Natural killer cell (primary cell): ENCODE measurements at places on chromosomes 2 and 18. TPM values are rescaled to one million over a fixed set of nuclear protein-coding genes. Genes with fewer than 3 reads are reported as not detected.

- DNase-seq: no peak
Measured at GRCh38 chr18:42583283-42583731, 532.2 kb downstream of the RIT2 start.

Gene CHRNG
- total RNA-seq: not detected

- DNase-seq: no peak
Measured at GRCh38 chr2:170073288-170073687, 104.7 kb upstream of the MYO3B start.

Gene MYO5B
- total RNA-seq: not detected

GRCh38 chr2:165572151-165572550 is 102.7 kb downstream of the CSRNP3 start:
- no peak for DNase-seq

Gene LMAN2L
- 5.9 TPM for total RNA-seq

DNA sequence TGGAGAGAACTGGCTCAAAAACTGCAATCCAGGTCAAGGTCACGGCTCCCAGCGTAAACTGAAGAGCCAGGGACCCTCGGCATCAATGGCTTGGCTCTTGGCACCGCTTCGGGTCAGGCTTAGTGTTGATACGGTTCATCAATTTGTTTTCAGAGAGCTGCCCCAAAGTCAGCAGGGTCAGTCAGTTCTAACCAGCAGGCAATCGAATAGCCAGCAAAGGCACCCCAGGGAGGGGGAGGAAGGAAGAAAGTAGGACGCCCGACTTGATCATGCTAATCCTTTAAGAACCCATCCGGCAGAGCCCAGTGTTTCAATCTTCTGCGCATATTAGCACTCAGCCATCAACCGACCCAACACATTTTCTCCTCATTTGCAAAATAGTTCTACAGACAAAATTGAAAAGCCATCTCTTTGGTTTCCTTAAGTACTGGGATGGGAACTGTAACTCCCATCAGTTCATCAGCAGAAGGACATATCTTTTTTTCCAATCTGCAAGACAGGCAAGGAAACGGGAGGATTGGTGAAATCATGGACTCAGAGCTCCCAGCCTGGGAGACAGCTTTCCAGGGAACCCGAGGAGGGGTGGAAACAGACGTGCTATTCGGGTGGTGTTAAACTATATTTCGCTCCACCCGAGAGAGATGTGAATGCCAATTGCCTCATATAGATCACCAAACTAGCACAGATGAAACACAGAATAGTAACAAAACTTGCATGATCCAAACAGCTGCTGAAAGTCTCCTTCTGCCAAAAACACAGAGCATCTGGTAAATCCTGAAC is 40.7 kb upstream of the CABLES1 start:
- no peak for DNase-seq

GRCh38 chr2:168718622-168719021 is 83.8 kb upstream of the NOSTRIN start:
- no peak for DNase-seq

- DNase-seq: no peak
Measured at GRCh38 chr2:77713412-77713811, 191.2 kb upstream of the LRRTM4 start.

GRCh38 chr2:196801674-196802261 is 2.3 kb upstream of the GTF3C3 start:
- DNase-seq: no peak

Gene CRACDL
- total RNA-seq: 0.09 TPM

- DNase-seq: no peak
Measured at GRCh38 chr2:118841828-118842461, 5.5 kb downstream of the EN1 start.

GRCh38 chr18:21830532-21830931 is 89.9 kb downstream of the MIB1 start:
- DNase-seq: no peak

DNA sequence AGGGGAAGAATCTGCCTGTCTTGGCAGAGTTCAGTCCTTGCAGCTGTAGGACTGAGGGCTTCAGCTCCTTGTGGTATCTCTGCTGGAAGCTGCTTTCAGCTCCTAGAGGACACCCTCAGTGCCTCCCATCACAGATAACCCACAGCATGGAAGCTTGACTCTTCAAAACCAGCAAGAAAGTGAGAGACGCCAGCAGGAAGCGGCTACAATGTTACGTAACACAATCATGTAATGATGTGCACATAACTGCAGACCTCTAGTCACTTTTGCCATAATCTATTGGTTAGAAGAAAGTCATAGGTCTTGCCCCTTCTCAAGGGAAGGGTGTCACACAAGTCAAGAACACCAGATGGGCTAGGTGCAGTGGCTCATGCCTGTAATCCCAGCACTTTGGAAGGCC is 69.1 kb upstream of the AFF3 start:
- DNase-seq: no peak

Gene SCTR
- not detected for total RNA-seq

- DNase-seq: no peak
Measured at GRCh38 chr2:47708801-47709499, 74.0 kb upstream of the MSH6 start.

DNA sequence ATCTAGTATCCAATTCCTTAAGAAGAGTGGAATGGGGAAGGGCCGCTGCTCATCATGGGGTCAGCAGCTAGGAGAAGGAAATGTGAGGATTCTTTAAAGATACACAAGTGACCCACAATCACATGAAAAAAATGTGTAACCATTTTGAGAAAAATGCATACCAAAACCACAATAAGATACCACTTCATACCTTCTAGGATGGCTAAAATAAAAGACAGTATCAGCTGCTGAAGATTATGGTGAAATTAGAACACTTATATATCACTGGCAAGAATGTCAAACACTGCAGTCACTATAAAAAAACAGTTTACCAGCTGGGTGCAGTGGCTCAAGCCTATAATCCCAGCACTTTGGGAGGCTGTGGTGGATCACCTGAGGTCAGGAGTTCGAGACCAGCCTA is 67.9 kb downstream of the C2orf74 start:
- no peak for DNase-seq

- DNase-seq: no peak
Measured at GRCh38 chr2:149799013-149799705, 211.6 kb upstream of the MMADHC start.

GRCh38 chr2:191538334-191538903 is 139.5 kb upstream of the NABP1 start:
- no peak for DNase-seq

Gene CAPN14
- total RNA-seq: not detected

Gene PRKAG3
- total RNA-seq: not detected

- no peak for DNase-seq
Measured at GRCh38 chr2:38109732-38110181, 33.8 kb upstream of the CYP1B1 start.

Gene SLC4A5
- total RNA-seq: 8.4 TPM

DNA sequence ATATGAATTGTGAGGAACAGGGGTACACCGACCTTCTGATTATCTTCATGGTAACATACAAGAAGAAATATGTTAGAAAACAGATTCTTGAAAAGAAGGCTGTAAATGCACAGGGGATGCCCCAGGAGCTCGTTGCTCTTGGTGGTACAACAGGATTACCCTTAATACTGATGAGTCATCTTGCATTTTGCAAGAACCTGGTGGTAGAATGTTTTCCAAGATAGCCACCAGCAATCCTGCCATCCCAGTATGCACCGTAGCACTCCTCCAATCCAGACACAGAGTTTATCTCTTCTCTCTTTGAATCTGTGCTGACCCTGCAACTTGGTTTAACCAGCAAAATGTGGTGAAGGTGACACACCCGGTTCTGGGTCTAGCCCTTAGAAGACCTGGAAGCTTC is 238.3 kb downstream of the EN1 start:
- DNase-seq: no peak

Gene RNMT
- 68.9 TPM for total RNA-seq

DNA sequence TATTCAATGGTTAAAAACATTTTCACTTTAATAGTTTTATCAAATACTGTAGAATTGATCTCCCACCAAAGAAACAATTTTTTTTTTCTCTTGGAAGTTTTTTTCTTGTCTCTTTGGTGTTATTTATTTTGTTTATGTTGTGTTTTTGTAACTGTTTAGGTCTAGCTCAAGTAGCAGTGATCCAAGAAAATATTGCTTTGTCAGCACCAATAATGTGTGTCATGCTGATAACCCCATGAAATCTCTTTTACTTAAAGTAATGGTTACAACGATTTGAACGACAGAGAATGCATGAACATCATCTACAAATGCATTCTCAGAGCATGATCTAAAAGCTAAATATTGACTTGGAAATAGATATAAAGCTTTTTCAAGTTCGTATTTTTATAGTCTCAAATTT is 122.9 kb downstream of the DOK6 start:
- no peak for DNase-seq

GRCh38 chr2:120887741-120888231 is 152.1 kb downstream of the GLI2 start:
- DNase-seq: no peak

Gene DPYSL5
- total RNA-seq: not detected

GRCh38 chr2:1874101-1874865 is 130.0 kb upstream of the PXDN start:
- DNase-seq: no peak

- no peak for DNase-seq
Measured at GRCh38 chr2:75241696-75242095, 42.4 kb upstream of the TACR1 start.

- DNase-seq: no peak
Measured at GRCh38 chr18:43484710-43485109, 207.4 kb upstream of the SYT4 start.

- DNase-seq: no peak
Measured at GRCh38 chr2:44285174-44285573, 9.9 kb downstream of the SLC3A1 start.

Gene GAREM1
- total RNA-seq: not detected

Gene POTEJ
- not detected for total RNA-seq

DNA sequence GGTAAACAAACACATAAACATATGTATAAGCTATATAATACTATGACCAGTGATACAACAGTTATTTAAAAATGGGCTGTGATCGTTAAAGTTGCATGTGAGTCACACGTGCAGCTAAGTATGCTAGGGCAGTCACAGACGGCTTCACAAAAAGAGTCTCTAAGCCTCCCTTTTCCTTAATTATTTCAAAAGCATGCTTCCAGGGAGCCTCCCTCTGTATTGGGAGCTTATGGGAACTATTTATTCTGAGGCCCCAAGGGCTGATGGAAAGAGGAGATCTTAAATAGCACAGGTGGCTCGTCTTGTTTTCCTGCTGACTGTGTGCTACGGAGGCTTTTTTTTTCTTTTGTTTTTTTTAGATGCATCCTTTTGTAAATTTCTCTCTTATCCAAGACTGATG is 94.3 kb downstream of the ADCYAP1 start:
- DNase-seq: no peak

DNA sequence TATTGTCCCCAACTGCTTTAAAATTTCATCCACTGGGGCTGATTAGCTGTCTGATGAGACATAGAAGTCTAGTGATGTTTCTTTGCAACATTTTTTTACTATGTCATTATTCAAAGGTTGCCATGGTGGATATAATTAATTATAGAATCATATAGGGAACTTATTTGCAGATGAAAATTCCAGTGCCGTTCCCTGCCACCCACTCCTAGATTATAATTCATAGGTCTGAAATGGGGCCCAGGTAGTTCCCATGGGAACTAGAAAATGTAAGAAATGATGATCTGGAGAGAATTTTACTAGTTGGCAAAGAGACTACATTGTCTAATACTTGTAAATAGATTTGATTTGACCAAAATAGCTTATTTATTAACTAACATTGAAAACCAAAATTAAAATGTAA is 1496.5 kb upstream of the NXPH2 start:
- DNase-seq: no peak

- DNase-seq: no peak
Measured at GRCh38 chr2:179606141-179606540, 255.3 kb downstream of the ZNF385B start.

- no peak for DNase-seq
Measured at GRCh38 chr2:205646680-205647079, 35.6 kb upstream of the NRP2 start.

Gene CRYGD
- not detected for total RNA-seq

DNA sequence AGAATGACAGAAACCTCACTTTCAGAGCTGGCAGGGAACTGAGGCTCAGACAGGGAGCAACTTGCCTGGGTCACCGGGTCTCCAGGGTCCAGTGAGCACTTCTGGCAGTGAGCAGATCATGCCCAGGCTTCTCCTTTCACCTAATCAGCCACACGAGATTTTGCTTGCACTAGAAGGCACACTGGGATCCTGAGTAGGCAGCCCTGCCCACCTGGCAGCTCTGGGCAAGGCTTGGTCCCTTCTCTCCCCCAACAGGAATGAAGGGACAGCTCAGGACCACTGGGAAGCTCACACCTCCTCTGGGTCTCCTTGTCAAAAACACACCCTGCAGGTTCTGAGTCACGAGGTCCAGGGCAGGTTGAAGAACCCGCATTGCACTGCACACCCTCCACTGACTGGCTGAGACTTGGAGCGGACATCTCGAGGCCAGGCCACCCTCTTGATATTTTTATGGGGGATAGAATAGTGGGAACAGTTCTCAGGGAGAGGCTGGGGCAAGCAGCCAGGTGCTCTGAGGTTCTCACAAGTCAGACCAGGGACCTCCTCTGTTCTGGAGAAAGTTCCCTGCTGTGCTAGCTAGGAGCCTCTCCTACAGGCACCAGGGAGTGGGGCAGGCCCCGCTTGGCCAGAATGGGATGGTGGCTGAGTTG is 5.7 kb downstream of the MAL start:
- no peak for DNase-seq

DNA sequence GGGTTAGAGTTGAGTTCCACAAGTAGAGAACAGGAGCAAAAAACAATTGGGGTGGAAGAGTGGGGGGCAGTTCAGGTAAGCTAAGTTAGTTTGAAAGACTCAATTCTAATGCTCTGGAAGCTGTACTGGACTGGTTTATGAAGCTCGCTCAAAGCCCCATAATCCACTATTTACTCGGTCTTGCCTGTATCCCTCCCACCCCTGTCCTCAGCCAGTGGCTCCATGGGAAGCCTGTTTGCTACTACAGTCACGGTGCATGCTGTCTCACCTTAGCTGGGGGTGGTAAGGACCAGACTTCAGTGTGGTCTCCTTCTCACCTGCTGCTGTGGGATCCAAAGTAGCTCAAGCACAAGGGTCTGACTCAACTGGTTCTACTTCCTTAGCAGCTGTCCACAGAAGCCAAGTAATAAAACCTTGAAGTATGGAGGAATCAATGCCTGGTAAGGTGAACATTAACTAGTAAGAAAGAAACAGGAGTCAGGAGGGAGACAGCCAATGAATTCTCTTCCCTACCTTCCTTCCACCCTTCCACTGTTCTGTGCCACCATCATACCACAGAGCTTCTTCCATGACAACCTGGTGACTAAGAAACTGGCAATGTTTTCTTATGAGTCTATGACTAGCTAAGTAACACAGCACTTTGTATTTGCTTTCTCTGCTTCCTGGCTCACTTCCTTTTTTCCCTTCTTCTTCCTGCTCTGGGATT is 230.8 kb downstream of the SRBD1 start:
- no peak for DNase-seq
